GM18507 (cell line): ENCODE measurements at places on chromosomes 3 and 15.

DNA sequence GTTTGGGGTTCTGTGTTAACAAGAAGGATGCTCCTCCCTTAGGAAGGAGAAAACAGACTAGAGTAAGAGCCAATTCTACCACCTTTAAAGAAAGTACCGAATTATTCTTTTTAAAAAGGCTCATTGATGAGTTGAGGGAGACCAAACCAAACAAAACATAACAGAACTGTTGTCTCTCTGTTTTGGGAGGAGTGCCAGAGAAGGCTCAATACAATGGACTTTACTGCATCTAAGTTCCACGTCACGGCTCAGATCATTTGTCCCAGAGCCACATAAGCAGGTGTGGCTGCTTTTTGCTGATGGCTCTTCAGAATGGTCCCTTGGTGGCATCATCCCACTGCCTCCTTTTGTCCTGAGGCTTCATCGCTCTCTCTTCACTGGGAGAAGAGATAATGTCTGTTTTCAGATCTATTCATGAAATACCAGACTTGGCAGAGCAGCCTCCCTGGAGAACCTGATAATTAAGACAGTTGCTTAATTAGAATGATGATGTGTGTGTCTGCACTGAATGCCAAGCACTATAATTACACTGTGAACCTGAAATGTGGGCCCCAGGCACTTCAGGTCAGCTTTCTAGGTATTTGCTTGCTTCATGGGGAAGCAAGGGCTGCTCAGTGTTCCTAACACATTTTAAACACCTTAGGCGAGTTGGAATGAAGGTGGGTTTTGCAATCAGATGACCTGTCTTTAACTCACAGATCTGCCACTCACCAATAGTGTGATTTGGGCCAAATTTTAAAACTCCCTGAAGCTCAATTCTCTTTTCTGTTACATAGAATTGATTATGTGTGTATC, 335.2 kb upstream of the MCTP2 start:
- DNase-seq: no peak

- no peak for DNase-seq
Observed at GRCh38 chr3:72129501-72130094, 344.6 kb upstream of the PROK2 start.

GRCh38 chr15:95129574-95129973, 898.2 kb downstream of the MCTP2 start:
- no peak for DNase-seq

DNA sequence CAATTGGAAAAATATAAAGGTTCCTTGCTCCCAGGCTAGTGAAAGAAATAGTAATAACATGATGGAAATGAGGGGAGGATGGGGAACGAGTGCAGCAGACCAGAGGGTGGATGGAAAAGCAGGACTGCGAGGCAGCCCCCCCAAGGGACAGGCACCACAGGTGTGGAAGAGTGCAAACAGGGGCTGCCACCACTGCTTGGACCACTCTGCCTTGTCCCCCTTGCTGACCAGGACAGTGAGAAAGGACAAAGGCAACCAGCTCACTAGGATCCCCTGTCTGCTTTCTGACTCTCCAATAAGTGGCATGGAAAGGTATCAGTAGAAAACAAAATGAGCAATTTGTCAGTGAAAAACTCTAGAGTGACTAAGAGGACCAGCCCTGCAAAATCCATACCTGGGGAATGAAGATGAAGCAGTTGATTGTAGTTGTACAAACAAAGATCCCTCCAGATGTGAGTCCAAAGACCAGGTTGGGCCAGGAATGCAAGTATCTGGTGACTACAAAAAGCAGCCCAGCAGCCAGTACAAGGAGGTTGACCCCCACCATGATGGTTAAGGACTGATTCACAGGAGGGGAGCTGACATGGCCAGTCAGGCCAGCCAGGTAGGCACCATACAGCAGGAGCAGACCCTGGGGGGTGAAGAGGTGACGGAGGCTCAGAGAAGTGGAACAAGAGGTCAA, 86.6 kb upstream of the GSK3B start:
- no peak for DNase-seq

DNA sequence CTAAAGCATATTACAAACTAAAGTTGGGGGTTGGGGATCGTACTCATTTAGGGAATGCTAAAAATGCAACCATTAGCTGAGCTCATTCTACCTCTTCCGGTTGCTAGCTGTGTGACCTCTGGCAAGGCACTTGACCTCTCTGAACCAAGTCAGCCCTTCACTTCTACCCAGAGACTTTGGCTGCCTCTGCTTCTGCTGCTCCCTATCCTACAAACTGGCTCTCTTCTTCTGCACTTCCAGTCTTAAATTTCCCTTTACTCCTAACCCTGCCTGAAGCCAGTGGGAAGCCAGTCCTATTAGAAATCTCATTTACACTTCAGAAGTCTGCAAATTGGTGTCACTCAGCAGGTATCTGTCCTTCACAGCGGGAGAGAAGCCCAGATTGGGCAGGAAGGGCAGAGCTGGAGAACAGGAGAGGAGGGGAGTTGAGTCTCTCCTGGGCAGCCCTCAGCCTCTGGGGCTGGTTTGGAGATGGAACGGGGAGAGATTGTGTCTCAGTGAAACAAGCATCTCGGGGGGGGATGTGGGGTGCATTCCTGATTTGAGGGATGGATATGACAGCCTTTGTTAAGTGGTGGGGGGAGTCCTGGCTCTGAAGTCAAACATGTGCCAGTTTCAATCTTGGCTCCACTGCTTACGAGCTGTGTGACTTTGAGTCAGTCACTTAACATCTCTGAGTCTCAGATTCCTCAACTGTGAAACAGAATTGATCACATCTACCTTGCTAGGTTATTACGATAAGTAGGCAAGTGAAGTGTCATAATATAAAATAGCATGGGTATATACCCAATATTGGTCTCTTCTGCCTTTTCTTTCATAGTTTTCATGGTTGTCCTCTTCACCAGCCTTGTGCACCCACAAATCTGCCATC, 7.8 kb upstream of the AEN start:
- no peak for DNase-seq

- DNase-seq: no peak
Observed at GRCh38 chr3:131705558-131706051, 202.8 kb upstream of the MRPL3 start.
